ENCODE measurements at places on chromosomes 16 and 17. TPM values are rescaled to one million over a fixed set of nuclear protein-coding genes. Genes with fewer than 3 reads are reported as not detected.

DNA sequence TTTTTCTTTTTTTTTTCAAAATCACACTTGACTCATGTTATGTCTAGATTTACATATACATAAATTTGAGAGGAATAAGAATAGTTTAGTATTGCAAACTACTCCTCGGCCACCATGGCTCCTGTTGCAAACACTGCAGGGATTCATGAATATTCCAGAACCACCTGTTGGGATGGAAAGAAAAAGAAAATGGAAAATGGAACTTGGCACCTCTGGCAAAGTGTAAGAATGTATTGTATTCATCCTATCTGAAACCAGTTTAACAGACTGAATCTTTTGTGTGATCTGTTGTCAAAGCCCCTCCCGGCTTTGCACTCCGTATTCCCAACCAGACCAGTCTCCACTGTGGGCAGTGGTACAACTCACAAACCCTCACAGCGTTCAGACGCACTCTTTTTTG is 124.4 kb downstream of the SPECC1 start:
- H3K27ac ChIP-seq, result no peak overlapping the region
- no peaks in the 10 kb centered on the region for H3K4me1 ChIP-seq
- no peaks in the 10 kb centered on the region for H3K36me3 ChIP-seq
- no peaks in the 10 kb centered on the region for H3K27me3 ChIP-seq
- no peak overlapping the region for H3K4me3 ChIP-seq

- H3K27me3 ChIP-seq, result no peaks in the 10 kb centered on the region
- H3K27ac ChIP-seq, result no peak overlapping the region
- no peaks in the 10 kb centered on the region for H3K36me3 ChIP-seq
- H3K4me1 ChIP-seq, result no peaks in the 10 kb centered on the region
- no peak overlapping the region for H3K4me3 ChIP-seq
- DNase-seq, result no peak
Observed at GRCh38 chr17:61235001-61235826, 164.4 kb upstream of the TBX2 start.

GRCh38 chr16:86965840-86966550 is 351.2 kb downstream of the C16orf95 start:
- H3K4me3 ChIP-seq, result no peak overlapping the region
- no peaks in the 10 kb centered on the region for H3K4me1 ChIP-seq
- no peaks in the 10 kb centered on the region for H3K36me3 ChIP-seq
- H3K27ac ChIP-seq, result no peak overlapping the region
- DNase-seq, result no peak
- no peaks in the 10 kb centered on the region for H3K27me3 ChIP-seq

DNA sequence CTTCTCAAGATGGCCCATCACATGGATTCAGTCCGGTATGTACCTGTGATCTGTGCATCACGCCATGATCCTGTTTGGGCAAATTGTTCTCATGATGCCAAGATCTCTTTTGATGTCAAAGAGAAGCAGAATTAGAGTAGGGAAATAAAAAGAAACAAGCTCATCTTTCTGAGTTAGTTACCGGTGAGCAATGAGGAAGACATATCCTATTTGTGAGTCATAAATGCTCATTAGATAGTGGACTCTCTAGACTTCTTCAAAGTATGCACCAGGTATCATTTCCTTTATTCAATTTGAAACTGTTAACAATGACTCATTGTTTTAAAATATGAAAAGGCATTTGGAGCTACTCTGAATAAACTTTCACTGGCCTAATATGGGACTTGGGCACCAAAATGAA is 8.0 kb upstream of the KRTAP4-12 start:
- H3K4me1 ChIP-seq, result no peaks in the 10 kb centered on the region
- no peak overlapping the region for H3K27ac ChIP-seq
- no peaks in the 10 kb centered on the region for H3K27me3 ChIP-seq
- no peaks in the 10 kb centered on the region for H3K36me3 ChIP-seq
- DNase-seq, result no peak

GRCh38 chr17:45160447-45161287 is 1.0 kb upstream of the HEXIM2 start:
- H3K4me3 ChIP-seq, result peak overlapping the region; percentile 63
- no peaks in the 10 kb centered on the region for H3K36me3 ChIP-seq
- DNase-seq, result peak; percentile 77
- H3K4me1 ChIP-seq, result peaks cover 15% of the 10 kb centered on the region

DNA sequence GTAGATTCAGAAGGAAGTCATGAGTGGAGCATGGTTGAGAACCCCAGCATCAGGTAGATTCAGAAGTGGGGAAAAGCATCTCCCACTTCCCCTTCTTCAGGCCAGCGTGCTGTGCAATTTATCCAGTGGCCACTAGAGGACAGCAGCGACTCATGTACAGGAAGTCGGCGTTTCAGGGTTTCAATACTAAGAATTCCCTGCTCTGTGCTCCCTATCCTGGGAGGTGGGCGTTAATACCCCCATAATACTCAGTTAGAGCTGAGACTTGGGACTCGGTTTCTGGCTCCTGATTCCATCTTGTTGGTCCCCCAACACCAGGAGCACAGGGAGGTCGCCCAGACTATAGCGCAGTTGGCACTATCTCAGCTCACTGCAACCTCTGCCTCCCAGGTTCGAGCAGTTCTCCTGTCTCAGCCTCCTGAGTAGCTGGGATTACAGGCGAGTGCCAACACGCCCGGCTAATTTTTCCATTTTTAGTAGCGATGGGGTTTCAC is 75.3 kb upstream of the AMZ2 start:
- H3K27me3 ChIP-seq, result no peaks in the 10 kb centered on the region
- no peaks in the 10 kb centered on the region for H3K36me3 ChIP-seq
- no peaks in the 10 kb centered on the region for H3K4me1 ChIP-seq
- no peak overlapping the region for H3K27ac ChIP-seq
- H3K4me3 ChIP-seq, result no peak overlapping the region

DNA sequence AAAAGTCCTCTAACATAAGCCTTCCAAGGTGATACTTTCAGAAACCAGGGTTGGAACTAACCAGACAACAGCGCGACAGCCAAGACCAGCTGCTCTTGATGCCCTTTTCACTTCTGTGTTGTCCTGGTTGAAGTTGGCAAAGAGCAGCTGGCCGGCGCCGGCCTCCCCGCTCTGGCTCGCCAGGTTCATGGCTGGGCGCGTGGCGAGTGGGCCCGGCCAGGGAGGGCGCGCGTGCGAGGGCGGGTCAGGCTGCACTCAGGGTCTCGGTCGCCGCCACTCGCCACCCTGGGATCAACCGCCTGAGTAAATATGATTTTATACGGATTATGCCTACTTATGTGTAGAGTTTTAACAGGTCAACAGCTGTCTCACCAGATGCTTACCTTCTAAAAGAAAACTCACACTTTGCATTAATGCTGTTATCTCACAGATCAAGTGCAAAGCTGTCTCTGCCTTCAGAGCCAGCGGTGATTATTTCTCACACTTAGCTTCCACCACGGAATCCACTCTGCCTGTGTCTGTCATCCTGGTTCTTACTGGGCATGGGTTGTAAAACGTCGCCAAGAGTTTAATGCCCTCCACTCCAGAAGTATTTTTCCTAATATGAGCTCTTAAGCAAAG is 13.5 kb downstream of the KCTD2 start:
- DNase-seq, result no peak
- no peak overlapping the region for H3K4me3 ChIP-seq
- H3K4me1 ChIP-seq, result no peaks in the 10 kb centered on the region

- no peaks in the 10 kb centered on the region for H3K27me3 ChIP-seq
- DNase-seq, result no peak
- no peaks in the 10 kb centered on the region for H3K36me3 ChIP-seq
- no peak overlapping the region for H3K4me3 ChIP-seq
Observed at GRCh38 chr16:84427553-84427952, 59.2 kb downstream of the ATP2C2 start.

DNA sequence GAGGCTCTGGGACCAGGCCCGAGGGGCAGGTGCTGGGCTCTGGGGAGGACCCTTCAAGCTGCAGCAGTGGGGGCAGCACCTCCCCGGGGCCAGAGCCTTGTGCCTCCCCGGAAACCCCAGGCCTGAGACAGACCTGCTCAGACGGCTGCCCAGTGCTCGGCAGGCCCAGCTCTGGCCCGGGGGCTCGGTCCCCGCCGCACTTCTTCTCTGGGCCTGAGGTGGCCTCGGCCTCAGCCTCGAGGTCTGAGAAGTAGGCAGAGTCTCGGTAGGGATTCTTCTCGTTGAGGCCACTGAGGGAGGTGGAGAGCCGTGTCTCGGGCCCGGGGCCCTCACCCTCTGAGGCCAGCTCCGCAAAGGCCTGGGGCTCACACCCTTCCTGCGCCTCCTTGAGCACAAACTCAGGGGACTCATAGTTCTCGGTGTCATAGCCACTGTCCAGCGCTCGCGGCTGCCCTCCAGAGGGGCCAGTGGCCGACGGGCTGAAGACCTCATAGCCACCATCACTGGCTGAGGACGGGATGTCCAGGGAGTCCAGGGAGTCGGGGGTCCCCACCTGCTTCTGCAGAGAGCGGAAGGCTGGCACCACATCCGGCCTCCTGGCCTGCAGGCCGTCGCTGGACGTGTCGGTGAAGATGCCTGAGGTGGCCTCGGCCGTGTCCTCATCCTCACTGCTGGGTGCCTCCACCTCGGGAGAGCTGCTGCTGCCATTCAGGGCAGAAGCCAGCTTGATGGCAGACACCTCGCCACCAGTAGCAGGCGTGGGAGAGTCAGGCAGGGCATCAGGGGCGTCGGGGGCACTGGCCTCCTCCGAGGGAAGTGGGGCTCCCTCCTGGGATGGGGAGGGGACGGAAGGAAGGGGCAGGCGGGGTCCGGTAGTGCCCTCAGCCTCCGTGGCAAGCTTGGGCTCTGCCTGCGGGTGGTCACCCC is 44.3 kb upstream of the PVALEF start:
- H3K27ac ChIP-seq, result no peak overlapping the region
- H3K27me3 ChIP-seq, result no peaks in the 10 kb centered on the region
- DNase-seq, result no peak
- no peaks in the 10 kb centered on the region for H3K36me3 ChIP-seq
- H3K4me1 ChIP-seq, result no peaks in the 10 kb centered on the region
- H3K4me3 ChIP-seq, result no peak overlapping the region

The KRT20 gene
- not detected for polyA plus RNA-seq

The CPHXL2 gene
- polyA plus RNA-seq, result not detected

The TLCD2 gene
- 0.75 TPM for polyA plus RNA-seq

All from pancreas (tissue), 10 donors.